ENCODE measurements at places on chromosomes 16 and 17. TPM values are rescaled to one million over a fixed set of nuclear protein-coding genes. Genes with fewer than 3 reads are reported as not detected.

Gene SERPINF2
- 24.1 TPM for total RNA-seq

DNA sequence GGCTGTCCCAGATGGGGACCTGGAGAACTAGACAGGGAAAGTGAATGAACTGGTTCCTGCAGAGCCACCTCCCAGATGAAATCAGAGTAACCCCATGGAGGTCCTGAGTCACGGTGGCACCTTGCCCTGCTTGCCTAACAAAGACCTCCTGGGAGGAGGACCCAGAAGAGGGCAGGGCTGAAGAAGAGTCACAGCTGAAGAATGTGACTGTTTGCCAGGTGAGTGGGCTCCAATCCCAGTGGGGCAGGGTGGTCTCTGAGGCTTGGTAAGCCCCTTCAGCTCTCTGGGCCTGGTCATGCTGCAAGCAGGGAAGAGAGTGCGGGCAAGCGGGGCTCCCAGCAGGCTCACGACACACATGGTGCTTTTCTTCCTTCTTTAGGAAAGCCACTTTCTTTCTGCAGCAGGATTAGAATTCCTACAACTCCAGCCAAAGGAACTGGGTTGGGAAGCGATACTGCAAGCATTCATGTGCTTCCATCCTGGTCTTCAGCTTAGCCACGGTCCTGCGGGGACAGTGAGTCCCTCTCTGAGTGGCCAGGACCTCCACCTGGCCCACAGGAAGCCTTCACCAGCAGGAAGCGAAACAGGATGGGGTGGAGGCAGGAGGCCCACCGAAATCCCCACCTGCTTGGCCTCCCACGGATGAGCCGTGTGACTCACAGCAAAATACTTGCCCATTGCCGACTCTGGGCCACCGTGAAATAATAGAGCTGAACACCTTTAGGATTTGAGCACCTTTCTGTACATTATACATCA lies 4.3 kb downstream of the C16orf74 start:
- no peak overlapping the region for H3K27ac ChIP-seq
- no peak for DNase-seq
- H3K4me3 ChIP-seq = no peak overlapping the region
- no peaks in the 10 kb centered on the region for H3K36me3 ChIP-seq
- H3K27me3 ChIP-seq = peaks cover 5% of the 10 kb centered on the region

Gene DPEP2
- total RNA-seq = 29.5 TPM

DNA sequence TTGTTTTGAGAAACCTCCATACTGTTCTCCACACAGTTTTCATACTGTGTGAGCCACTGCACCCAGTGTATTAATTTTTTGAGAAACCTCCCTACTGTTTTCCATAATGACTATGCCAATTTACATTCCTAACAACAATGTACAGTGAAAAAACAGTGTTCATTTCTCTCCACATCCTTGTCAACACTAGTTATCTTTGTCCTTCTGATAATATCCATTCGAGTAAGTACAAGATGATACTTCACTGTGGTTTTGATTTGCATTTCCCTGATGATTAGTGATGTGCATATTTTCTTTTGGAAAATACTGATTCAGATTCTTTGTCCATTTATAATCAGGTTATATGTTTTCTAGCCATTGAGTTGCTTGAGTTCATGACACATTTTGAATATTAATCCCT lies 462.0 kb downstream of the CDH11 start:
- H3K4me1 ChIP-seq = no peaks in the 10 kb centered on the region
- H3K36me3 ChIP-seq = no peaks in the 10 kb centered on the region
- H3K4me3 ChIP-seq = no peak overlapping the region
- no peaks in the 10 kb centered on the region for H3K27me3 ChIP-seq
- no peak for DNase-seq

Gene CACNG5
- total RNA-seq = not detected

- no peak overlapping the region for H3K27ac ChIP-seq
- peaks cover 34% of the 10 kb centered on the region for H3K4me1 ChIP-seq
- no peak overlapping the region for H3K4me3 ChIP-seq
- peaks cover 55% of the 10 kb centered on the region for H3K36me3 ChIP-seq
- no peak for DNase-seq
- no peaks in the 10 kb centered on the region for H3K27me3 ChIP-seq
These were observed 12.5 kb downstream of the SLC43A2 start for GRCh38 chr17:1616101-1616500.

DNA sequence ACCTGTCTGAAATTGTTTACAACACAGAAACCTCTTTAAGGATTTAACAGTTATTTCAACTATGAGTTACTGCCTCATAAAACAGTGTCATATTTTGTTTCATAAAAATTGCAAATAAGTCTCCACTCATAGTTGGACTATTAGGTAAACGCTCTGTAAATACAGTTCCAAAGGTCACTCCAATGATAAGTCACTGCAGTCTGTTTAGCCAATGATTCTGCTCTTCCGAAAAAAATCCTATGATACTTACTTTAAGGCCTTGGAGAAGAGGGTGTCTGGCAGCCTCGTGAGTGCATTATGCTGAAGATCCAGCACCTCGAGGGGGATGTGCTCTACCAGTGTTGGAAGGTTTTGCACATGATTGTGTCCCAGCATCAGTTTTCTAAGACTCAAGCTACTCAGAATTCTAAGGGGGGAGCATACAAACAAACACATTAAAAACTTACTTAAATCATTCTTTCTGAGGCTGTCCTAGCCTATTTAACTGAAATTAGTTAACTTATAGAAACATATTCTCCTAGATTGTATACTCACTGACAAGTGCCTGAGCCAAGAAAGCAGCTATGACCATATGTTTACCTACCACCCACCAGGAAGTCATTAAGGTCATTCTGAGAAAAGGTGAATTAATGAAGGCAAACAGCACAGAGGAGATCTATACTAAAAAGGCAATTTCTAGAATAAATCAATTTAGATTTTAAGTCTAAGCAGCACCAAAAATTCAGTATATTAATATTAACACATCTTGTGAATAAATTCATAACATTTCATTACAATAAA lies 41.1 kb downstream of the MARVELD3 start:
- no peak for DNase-seq
- no peaks in the 10 kb centered on the region for H3K27me3 ChIP-seq
- no peak overlapping the region for H3K4me3 ChIP-seq
- no peaks in the 10 kb centered on the region for H3K4me1 ChIP-seq
- H3K27ac ChIP-seq = no peak overlapping the region

- H3K36me3 ChIP-seq = peaks cover 10% of the 10 kb centered on the region
- peak overlapping the region; percentile 86 for H3K4me3 ChIP-seq
- peak overlapping the region; percentile 90 for H3K27ac ChIP-seq
- no peaks in the 10 kb centered on the region for H3K27me3 ChIP-seq
- no peak for DNase-seq
- peaks cover 57% of the 10 kb centered on the region for H3K4me1 ChIP-seq
These were observed 3.0 kb downstream of the PHF12 start for GRCh38 chr17:28948342-28948741.

Gene CLDN6
- not detected for total RNA-seq

Gene TAOK2
- total RNA-seq = 66.2 TPM

DNA sequence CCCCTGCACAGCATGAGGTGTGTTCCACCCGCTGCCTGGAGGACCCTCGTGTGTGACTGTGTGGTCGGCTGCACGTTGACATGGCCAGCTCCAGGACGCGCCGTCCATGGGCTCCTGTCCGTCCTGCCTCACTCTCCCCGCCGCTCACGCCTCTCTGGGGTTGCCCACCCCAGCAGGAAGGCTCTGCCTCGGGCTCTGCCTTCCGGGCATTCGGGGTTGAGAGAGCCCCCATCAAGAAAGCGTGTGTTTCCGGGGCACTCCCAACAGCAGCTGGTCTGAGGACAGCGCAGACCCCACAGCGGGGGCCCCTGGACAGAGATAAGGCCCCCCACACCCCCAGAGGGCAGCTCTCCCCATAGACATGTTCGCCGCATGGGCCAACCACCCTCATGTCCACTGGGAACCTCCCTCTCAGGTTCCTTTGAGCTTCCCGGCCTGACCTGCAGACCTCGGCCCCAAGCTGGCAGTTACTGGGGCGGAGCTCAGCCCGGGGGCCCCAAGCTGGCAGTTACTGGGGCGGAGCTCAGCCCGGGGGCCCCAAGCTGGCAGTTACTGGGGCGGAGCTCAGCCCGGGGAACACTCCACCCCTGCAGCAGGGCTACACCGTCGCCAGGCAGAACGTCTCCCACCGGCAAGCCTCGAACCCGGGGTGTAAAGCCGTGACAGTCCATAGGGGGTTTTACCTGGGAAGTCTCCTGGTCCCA lies 8.4 kb upstream of the PIEZO1 start:
- no peak for DNase-seq
- H3K4me3 ChIP-seq = no peak overlapping the region
- no peaks in the 10 kb centered on the region for H3K36me3 ChIP-seq
- no peak overlapping the region for H3K27ac ChIP-seq
- H3K4me1 ChIP-seq = peaks cover 40% of the 10 kb centered on the region
- no peaks in the 10 kb centered on the region for H3K27me3 ChIP-seq

Gene NTN3
- 0.24 TPM for total RNA-seq

Gene CCL2
- 34.1 TPM for total RNA-seq

DNA sequence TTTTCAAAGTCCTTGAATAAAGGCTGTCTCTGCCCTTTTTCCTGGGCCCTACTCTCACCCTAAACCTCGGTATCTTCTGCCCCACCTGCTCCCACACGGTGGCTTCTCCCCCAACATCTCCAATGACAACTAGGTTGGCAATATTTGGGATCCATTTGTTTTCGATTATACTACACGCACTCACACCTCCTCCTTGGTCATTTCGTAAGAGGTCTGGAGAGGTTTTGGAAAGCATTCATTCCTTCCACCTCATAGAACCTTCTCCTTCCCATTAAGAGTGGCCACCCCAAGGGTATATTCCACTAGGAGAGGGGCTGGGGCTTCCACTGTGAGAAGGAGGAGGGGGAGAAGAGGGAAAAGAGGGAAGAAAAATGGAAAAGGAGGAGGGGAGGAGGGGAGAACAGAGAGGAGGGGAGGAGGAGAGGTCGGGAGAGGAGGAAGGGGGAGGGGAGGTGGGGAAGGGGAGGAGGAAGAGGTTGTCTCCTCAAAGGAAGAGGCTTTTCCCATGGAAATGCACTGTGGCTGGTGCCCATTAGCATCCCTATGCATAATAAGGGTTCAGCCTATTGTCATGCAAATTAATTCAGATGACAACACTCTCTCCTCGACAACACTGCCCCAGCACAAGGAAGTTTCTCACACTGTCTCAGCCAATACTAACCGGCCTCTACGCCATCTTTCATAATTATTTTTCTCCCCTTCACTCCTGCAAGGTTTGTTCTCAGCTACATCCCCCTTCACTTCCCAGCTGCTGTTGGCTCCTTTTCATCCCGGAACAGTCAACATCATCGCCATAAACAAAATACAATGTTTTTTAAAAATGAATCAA lies 30.0 kb downstream of the SOX9 start:
- no peak overlapping the region for H3K4me3 ChIP-seq
- H3K4me1 ChIP-seq = peaks cover 12% of the 10 kb centered on the region
- H3K27ac ChIP-seq = peak overlapping the region; percentile 42
- H3K27me3 ChIP-seq = no peaks in the 10 kb centered on the region

DNA sequence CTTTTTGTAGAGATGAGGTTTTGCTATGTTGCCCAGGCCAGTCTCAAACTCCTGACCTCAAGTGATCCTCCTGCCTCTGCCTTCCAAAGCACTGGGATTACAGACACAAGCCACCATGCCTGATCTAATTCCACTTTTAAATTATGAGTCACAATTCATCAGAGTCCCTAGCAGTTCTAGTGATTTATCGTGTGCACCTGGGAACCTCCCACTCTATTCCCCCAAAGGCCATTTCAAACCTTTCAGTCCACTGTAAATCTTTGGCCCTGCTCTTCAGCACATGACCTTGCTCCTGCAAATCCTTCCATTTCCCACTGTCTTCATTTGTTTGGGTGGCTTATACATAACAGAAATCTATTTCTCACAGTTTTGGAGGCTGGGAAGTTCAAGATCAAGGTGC lies 73.0 kb downstream of the HS3ST2 start:
- no peak overlapping the region for H3K27ac ChIP-seq
- H3K4me3 ChIP-seq = no peak overlapping the region
- no peaks in the 10 kb centered on the region for H3K27me3 ChIP-seq
- no peaks in the 10 kb centered on the region for H3K4me1 ChIP-seq

DNA sequence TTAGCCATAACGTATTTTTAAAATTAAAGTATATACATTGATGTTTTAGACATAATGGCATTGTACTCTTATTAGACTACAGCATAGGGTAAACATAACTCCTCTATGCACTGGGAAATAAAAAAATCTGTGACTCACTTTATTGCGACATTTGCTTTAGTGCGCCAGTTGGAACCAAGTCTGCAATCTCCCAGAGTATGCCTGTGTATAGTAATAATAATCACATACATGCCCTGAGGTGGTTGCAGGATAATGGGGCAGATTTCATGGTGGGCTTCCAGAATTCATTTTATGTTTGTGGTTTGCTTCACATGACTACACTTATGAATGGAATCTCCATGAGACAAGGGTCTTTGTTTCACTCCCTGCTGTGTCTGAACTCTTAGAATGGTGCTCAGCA lies 66.9 kb upstream of the N4BP1 start:
- H3K4me3 ChIP-seq = no peak overlapping the region
- H3K36me3 ChIP-seq = no peaks in the 10 kb centered on the region
- no peaks in the 10 kb centered on the region for H3K27me3 ChIP-seq
- H3K4me1 ChIP-seq = no peaks in the 10 kb centered on the region

DNA sequence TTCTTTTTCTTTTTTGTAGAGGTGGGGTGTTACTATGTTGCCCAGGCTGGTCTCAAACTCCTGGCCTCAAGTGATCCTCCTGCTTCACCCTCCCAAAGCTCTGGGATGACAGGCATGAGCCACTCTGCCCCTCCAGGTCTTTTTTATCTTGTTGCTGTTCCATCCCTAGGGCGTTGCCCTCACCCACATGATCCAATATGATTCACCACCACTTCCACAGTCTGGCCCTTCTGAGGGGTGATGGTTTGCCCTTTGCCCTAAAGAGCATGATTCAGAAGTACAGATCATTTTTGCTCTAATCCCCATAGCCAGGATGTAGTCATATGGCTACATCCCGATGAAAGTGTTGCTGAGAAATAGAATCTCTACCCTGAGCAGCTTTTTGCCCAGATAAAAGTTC lies 18.8 kb downstream of the STX4 start:
- no peaks in the 10 kb centered on the region for H3K4me1 ChIP-seq
- H3K4me3 ChIP-seq = no peak overlapping the region
- no peaks in the 10 kb centered on the region for H3K27me3 ChIP-seq
- no peak for DNase-seq
- no peak overlapping the region for H3K27ac ChIP-seq
- no peaks in the 10 kb centered on the region for H3K36me3 ChIP-seq

Data from lower lobe of right lung (tissue), 2 donors.